ENCODE measurements at places on chromosomes 2 and 18.
A peak's percentile ranks its signal among the peaks of the same experiment; 100 is the strongest.

DNA sequence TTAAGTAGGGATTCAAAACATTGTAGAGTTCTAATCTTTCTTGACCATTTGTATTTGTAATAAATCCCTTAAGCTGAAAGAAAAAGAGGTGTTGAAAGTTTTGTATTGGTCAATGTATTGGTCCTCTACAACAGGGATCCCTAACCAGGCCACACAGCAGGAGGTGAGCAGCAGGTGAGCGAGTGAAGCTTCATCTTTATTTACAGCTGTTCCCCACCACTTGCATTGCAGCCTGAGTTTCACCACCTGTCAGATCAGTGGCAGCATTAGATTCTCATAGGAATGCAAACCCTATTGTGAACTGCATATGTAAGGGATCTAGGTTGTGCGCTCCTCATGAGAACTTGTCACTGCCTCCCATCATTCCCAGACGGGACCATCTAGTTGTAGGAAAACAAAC lies 715.7 kb upstream of the NXPH2 start:
- DNase-seq: no peak

DNA sequence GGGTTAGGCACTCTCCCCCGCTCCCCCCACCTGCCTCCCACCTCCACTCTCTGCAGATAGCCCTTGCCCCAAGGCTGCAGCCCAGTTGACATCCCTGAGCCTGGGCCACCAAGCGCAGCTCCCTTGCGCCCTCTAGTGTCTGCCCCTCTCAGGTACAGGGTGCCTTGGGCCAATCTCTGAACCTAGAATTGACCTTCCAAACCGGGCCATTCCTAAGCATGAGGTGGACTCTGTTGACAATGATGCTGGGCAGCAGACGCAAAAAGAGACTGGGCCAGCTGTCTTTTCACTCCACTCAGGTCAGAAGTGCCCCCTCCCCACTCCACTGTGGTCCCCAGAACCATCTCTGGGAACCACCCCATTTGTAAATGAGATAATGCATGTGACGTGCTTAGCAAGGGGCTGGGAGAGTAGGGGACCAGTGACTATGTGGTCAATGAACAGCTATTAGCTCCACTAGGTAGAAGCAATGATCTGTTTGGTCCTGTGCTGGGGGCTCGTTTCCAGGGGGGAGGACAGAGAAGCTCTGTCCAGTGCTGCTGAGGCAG lies 43.3 kb upstream of the PLB1 start:
- DNase-seq: peak; percentile 68

DNA sequence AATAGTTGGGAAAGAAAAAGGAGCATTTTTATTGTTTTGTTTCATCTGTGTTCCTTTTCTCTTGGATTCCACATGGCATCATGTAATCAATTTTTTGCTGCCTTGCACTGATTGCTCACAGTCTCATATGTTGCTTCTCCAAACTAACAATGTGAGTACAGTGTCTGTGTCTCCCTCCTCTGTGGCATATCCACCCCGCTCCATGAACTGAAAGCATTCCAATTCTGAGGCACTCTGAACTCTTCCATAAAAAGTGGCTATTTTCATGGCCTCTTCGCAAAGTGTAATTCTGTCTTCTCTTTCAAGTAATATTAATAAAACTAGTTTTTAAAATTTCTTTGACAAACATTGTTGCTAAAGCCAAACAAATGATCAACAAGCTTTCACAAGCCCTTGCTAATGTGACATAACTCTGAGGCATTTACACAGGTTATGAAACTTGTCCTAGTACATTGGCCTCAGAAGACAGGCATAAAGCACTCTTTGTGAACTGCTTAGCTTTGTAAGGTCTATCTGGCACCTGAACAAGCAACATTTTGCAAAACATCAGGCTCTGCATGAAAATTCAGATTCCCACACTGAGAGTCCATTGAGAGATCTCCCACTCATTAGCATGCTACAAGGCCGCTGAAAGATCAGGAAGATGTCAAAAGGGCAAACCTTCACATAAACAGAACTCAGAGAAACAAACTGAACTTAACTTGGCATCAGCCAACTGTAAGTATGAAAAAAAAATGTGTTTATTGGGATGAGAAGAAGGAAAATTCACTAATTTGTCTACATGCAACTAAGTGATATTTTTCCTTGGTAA lies 33.0 kb downstream of the GPR75 start:
- DNase-seq: no peak

DNA sequence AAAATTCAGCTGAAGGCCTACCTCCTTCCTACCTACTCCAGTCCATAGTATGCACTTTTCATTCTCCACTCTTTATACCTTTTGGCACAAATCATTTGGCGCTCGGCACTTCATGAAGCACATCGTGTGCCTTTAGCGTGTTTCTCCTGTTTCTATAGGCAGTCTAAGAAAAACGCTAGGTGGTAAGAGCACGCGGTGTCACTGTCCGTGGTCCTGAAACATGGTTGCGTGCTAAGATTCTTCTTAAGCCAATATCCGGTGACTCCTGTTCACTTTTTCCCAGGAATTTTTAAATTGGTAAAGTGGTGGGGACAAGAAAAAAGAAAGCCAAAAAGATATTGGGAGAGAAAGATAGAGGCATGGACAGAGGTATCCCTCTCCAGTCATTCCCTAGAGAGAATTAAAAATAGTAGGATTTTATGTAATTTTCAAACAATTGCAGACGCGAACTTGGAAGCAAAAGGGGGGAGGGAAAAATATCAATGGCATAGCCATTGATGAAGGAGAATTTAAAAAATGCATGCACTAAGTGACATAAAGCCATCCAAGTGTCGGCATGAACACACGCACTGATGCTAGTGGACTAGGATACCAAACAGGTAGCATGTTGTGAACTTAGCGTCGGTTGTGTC lies 1.4 kb upstream of the CTNNA2 start:
- DNase-seq: no peak

DNA sequence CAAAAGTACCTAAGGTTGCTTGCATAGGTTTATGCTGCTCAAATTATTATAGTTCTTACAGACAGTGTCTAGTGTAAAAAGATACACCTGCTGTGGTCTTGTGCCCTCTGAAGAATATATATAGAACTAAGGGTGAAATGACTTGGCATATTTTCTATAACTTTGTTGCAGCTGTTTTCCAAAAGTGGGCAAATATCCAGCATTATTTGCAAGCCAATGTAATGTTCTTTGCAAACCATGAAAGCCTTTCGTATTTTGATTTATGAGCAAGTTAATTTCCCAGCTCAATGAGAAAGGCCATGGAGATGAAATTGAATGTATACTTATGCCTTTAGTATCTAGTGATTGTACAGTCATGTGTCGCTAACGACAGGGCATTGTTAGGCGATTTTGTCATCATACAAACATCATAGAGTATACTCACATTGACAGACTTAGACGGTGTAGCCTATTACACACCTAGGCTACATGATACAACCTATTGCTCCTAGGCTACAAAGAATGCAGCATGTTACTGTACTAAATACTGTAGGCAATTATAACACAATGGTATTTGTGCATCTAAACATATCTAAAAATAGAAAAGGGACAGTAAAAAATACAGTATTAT lies 116.3 kb downstream of the PLCL1 start:
- DNase-seq: no peak

DNA sequence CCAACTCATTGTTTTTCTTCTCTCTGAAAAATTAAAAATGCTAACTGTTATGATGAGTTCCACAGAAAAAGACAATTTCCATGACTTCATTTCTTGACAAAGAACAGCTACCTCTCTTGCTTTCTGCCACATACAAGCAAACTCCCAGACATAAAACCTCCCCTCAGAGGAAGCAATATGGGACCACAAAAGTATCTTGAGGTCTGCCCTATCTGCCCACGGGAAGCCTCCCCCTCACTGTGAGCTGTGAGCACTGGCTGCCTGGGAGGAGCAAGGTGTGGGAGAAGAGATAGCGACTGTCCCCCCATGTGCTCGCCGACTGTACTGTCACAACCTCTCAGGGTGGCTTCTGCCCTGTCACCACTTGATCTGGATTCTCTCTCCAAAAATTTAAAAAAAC lies 69.7 kb upstream of the NRP2 start:
- peak; percentile 26 for DNase-seq

DNA sequence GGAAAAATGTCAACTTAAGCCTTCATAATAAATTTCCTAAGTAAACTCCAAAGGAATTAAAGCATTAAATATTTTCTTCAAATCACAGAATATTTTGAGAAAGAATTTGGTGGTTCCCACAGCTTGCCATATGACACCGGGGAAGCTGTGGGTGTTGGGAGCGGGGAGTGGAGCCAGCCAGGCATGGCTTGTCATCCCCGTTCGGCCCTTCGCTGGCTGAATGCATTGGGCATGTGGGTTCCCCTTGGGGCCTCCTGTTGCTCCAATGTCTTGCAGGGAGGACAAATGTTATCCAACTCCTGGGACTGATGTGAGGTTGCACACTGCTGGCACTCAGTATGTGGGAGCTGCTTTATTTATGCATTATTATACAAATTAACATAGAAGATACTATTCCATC lies 18.6 kb downstream of the NGEF start:
- DNase-seq: no peak

DNA sequence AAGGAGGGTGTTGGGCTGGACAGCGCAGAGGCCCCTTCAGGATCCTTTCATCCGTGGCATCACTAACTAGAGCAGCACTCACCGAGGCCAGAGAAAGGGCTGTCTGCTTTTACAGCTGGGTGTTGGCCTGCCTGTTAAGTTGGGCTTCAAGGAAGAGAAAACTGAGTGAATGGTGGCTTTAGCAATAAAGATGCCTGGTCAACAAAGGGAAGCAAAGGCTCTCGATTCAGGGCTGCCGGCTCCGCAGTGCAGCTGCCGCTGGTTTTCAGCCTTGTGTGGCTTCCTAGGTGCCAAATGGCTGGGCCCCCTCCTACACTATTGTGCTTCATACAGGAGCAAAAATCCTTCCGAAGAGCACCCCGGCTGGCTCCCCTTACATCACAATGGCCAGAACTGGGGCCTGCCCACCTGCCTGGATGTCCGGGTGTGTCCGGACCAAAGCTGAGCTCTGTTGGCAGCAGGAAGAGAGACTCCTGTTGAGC lies 61.0 kb upstream of the GPR45 start:
- no peak for DNase-seq

DNA sequence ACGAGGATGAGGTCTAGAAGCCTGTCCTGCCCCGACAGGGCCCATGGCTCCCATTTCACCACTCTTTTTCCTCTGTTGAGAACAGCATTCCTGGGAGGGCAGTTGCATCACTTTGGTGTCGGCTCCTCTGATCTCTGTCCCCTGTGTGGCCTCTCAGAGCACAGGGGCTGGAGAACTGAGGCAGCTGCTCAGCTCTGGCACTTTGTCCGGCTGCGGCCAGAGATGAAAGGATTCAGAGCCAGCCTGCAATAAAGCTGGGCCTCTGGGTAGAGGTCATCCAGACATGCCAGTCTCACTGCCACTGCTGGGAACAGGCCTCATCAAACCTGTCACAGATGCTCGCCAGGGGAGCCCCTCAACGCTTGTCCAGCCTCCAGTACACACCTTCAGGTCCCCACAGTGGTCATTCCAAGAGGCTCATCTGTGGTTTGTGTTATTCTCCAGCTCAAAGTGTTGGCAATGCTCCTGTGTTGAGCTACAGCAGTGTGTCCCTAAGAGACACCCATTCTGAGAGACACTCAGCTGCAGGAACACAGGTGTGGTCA lies 13.1 kb upstream of the ROCK2 start:
- no peak for DNase-seq

DNA sequence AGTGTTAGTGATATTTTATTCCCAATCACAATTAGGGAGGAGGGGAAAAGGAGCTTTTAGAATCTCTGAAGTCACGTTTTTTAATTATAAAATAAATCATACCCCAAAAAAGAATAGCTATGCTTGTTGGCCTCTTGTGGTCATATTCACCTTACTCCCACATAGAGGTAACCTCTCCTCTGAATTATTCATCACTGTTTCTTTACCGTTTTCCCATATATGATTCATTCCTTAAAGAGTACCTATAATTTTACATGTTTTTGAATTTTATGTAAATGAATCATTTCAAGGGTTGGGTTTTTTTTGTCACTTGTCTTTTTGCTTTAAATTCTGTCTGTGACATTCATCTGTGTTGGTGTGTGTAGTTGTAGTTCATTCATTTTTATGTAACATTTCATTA lies 110.6 kb upstream of the CD302 start:
- DNase-seq: no peak

DNA sequence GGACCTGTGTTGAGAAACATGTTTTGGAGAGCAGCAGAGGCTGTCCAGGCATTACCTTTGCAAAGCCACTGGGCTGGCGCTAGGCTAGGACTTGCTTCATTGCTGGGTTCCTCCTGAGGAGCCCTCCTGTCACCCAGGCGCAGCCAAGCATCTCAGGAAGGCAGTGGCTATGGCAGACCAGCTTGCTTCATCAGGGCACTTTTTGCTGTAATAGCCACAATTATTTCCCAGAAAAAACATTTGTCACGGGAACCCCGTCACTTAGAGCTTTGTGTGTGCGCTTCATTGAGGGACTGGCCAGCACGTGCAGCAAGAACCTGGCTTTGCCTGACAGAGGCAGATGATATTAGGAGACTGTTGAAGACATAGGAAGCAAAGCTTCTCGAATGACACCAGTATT lies 36.4 kb downstream of the SLC20A1 start:
- DNase-seq: no peak

GRCh38 chr2:38763228-38763627 lies 12.1 kb upstream of the SRSF7 start:
- no peak for DNase-seq

DNA sequence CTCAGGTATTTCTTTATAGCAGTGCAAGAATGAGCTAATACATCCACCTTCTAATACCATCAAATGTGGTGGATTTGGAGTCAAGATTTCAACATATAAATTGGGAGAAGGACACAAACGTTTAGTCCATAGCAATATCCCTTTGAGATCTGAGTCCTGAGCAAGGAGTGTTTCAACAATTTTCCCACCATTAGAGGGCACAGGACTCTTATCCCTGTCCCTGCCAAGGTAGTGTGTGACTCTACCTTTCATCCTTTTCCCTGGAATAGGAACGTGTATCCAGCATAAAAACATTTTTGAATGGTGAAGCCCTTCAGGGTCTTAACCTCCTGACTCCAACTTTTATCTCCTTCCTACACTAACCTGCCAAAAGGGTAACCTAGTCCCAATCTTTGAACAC lies 181.3 kb upstream of the SRD5A2 start:
- DNase-seq: no peak

DNA sequence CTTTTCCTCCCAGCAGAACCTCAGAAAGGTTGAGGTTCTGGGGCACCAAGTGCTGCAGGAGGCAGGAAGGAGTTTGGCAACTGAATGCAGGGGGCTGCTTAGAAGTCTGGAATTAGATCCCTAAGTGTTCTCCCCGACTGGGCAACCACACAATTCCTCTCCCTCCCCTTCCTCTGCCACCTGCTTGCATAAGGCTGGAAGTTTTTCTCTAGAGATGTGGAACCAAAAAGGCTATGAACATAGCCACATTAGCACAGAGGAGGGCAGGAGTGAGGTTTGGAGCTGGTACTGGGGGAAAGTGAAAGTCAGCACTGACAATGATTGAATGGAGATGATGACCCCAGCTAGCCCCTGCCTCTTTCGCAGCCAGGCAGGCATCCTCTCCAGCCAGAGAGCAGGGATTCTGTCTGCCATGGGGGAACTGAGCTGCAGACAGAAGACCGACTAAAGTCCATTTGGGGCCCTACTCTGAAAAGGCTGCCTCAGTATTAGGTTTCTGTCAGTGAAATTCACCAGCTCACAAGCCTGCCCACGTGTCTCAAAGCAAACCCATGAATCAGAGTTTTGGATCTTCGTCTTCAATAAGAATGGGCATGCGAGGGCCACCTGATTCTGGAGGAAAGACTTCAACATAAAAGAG lies 87.9 kb upstream of the ITGA6 start:
- no peak for DNase-seq

- DNase-seq: no peak
These were observed 26.2 kb downstream of the ADI1 start for GRCh38 chr2:3492951-3493614.
